H7 (cell line): ENCODE measurements at places on chromosomes 16 and 17.

GRCh38 chr16:17318238-17318637 is 152.5 kb downstream of the XYLT1 start:
- DNase-seq = peak; percentile 40

- no peak for DNase-seq
Measured at GRCh38 chr16:23673971-23674614, 4.6 kb upstream of the PLK1 start.

GRCh38 chr16:85446951-85447692 is 166.0 kb upstream of the GSE1 start:
- peak; percentile 62 for DNase-seq

DNA sequence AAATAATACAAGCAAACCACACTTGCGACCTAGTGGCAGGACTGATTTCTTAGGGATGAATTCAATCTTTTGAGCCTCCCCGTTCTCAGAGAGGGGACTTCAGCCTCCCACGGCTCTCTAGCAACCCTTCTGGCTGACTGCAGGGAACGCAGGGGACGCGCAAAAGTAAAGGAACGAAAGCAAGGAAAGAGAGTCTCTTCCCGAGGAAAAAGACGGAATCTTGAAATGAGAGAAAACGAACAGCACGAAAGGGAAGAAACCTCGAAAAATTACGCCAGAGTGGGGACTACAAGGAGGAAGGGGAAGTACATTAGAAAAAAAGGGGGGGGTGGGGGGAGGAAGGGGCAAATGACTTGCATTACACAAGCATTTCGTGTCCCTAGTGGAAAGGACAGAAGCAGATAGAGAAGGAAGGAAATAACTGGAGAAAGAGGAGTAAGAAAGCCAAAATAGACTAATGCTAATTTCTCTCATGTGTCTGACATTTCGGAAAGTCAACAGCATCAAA is 1.2 kb downstream of the GRB2 start:
- DNase-seq = peak; percentile 87

GRCh38 chr16:77684181-77684526 is 38.2 kb upstream of the NUDT7 start:
- no peak for DNase-seq

GRCh38 chr16:4370570-4371356 is 885 bp upstream of the VASN start:
- DNase-seq = no peak

DNA sequence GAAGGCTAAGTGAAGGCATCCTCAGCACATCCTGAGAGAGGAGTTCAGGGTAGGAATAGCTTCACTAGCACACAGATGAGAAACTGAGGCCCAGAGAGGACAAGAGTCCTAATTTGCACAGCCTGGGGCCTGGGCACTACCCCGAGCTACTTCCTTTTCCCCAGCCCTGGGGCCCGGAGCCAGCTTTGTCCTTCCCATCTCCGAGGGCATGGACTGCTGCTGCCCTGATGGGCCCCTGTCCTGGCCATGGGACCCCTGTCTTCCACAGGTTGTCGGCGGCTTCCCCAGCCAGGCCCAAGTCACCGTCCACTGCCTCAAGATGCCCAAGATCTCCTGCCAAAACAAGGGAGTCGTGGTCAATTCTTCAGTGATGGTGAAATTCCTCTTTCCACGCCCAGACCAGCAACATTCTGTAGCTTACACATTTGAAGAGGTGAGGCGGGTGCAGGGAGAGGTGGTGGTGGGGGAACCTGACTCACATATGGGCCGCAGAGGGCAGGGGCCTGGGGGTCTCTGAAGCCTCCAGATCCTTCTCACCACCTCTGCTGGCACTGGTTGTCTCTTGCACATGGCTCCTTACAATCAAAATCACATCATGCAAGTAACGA is 11.4 kb upstream of the NLRC5 start:
- peak; percentile 10 for DNase-seq

DNA sequence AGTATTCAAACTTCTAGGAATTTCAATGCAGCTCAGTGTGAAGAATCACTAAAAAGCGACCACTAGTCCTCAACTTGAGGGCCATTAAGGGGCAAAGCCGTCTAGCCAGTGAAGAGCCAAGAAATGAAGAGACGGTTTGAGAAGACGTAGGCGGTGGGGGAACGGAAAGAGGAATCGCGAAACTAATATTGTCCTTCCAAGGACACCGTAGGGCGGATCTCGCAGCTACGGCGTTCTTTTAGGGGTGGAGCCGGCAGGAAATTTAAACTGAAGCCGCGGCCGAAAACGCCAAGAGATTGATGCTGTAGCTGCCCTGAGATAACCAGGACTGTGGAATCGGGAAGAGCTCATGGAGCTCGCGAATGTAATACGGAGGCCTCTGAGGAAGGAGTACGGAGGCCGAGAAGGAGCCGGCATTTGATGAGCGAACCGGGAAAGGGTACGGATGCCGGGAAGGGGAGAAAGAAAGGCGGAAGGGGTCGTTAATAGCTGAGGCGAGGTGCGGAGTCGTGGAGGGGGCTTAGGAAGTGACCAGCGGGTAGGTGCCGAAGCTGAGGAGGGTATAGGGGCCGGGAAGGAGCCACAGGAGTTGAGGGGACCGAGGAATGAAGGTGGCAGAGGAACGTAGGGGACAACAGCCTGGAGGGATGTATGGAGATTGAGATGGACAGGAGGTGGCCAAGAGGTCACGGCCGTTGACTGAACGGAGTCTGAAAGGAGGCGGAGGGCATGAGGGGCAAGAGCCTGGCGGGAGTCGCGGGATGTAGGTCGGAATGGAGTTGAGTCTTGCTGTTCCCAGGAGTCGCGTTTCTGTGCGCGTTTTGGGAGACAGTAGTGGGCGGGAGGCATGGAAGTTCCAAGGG is at the start of gene DBF4B:
TSS of gene DBF4B (plus strand) at position 265 of the 863 bp plus-strand sequence. CDS start at position 421, 156 bp downstream.
- peak; percentile 89 for DNase-seq

- DNase-seq = no peak
Measured at GRCh38 chr16:78257376-78257728, 157.9 kb downstream of the WWOX start.

DNA sequence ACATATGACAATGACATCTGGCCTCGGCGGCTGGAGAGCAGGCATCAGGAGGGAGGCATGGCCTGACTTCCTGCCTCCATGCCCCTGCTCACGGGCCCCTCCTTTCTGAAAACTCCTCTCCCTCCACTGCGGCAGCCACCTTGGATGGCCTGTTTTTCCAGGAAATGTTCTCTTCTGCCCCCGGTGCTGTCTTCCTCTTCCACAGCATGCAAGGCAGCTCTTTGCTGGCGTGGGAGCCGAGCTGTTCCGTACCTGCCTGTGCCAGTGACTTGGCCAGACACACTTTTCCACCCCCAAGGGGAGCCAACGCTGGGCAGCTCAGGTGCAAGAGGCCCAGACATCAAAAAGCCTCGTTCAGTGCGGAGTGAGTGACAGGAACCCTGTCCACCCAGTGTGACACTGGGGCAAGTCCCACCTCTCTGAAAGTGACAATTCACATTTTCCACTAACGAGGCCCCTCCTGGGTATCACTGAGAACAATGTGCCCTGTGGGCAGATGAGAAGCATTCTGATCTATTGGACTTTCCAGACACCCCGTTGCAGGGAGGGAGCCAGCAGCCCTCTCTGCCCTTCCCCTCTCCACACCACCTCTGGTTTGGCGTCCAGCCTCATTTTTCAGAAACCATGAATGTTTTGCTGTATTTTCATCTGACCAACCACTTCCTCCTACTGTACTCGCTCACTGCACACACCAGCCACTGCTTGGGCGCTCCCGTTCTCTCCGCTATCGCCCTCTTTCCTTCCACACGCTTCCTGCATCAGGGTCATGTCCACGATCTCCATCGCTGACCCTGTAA is 31.2 kb downstream of the NSMCE1 start:
- DNase-seq = peak; percentile 50

GRCh38 chr17:15501793-15502192 is 34.4 kb upstream of the CDRT4 start:
- no peak for DNase-seq

- DNase-seq = no peak
Measured at GRCh38 chr17:77749989-77750388, 208.5 kb upstream of the TNRC6C start.

GRCh38 chr17:62963296-62963695 is 2.7 kb upstream of the TANC2 start:
- DNase-seq = no peak

GRCh38 chr16:84848986-84849634 is 29.3 kb downstream of the CRISPLD2 start:
- DNase-seq = peak; percentile 82

DNA sequence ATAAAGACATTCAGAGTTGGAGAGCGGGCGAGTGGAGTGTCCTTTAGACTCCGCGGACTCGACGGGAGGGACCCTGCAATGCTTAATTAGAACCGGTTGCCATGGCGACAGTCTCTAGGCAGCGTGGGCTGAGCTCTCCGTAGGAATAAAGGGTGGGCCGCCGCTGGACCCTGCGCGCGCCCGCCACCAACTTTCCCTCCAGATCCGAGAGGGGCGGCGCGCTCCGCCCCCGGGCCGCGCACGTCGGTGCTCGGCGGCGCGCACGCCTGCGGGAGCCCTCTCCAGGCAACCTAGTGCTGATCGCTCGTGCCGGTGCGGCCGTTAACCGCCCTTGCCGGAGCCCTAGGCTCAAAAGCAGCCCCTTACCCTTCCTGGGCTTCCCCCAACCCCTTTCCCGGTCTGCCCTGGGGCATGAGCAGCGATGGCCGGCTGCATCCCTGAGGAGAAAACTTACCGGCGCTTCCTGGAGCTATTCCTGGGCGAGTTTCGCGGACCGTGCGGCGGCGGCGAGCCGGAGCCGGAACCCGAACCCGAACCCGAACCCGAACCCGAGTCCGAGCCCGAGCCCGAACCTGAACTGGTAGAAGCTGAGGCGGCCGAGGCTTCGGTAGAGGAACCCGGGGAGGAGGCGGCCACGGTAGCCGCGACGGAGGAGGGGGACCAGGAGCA is at the start of gene PPM1E:
TSS of gene PPM1E (plus strand) at position 278 of the 669 bp plus-strand sequence.
- peak; percentile 97 for DNase-seq

DNA sequence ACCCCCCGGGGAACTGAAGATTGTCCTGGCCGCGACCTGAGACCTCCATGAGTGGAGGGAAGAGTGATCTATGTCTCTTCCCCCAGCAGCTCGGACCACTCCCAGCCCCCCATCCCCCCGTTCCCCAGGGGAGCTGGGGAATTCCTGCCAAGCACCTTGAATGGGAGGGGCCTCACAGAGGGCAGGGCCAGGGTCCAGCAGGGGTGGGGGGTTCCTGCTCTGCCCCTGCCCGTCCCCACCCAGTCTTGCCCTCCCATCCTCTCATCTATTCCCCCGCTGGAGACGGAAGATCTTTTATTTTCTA is 9.4 kb downstream of the TUFM start:
- DNase-seq = peak; percentile 57

DNA sequence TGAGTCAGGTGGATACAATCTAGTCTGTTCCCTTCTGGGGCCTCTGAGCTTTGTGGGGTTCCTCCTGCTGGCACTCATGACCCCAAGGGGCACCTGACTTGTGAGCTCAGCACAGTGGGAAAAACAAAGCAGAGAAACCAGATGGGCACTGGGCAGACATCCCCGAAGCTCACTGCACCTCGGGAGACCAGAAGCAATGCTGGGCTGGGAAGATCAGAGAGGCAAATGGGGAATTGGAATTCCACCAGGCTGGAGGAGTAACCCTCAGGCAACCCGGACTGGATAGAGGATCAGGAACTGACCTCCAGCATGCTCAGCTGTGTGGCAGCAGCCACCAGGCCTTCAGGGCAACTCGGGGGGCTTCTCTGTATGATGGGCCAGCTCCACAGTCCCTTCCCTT is 50.3 kb downstream of the ABCC12 start:
- DNase-seq = no peak

GRCh38 chr16:84833542-84834402 is 14.0 kb downstream of the CRISPLD2 start:
- no peak for DNase-seq

GRCh38 chr16:57146040-57146647 is 39.7 kb downstream of the PSME3IP1 start:
- peak; percentile 48 for DNase-seq

- no peak for DNase-seq
Measured at GRCh38 chr16:71264299-71264698, 24.9 kb downstream of the CMTR2 start.
